ENCODE measurements at places on chromosomes 7 and 10. TPM values are rescaled to one million over a fixed set of nuclear protein-coding genes. Genes with fewer than 3 reads are reported as not detected.

SFRP5 gene
- total RNA-seq, result not detected

TMEM213 gene
- total RNA-seq, result 0.19 TPM

SEMA3A gene
- total RNA-seq, result 0.75 TPM

GGCT gene
- total RNA-seq, result 68.0 TPM

EVX1 gene
- not detected for total RNA-seq

ARHGAP22 gene
- total RNA-seq, result not detected
